DND-41 (cell line): ENCODE measurements at places on chromosomes 7 and 10.

- DNase-seq = no peak
Observed at GRCh38 chr7:20114468-20114867, 102.7 kb downstream of the MACC1 start.

DNA sequence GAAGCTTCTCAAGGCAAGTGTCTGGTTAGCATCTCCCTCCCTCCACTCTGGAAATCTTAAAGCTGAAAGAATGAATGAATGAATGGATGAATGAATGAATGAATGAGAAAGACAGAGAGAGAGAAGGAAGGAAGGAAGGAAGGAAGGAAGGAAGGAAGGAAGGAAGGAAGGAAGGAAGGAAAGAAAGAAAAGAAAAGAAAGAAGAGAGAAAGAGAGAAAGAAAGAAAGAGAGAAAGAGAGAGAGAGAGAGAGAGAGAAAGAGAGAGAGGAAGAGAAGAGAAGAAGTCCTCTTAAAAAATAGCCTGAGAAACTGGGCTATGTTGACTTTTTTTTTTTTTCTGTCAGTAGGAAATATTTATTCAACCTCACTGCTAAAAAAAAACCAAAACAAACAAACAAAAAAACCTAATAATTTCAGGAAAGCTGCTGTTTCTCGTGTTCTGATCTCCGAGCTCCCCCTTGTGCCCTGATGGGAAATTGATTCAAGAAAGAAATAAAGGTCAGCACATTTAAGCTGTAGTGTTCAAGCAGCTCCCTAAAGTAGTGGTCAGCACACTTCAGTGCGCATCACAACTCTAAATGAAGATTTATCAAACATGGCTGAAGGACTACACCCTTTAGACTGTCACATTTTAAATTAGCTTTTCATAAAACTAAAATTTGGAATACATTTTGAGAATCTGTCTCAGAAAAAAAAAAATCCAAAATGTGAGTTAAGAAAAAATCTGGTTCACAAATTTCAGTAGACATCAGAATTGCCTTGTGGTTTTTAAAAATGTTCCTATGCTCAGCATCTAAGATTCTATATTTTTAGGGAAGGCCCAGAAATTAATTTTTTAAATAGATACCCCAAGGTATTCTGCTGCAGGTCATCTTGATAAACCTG is 154.3 kb downstream of the ELAPOR2 start:
- DNase-seq = peak; percentile 6

GRCh38 chr7:135718794-135719437 is 9.1 kb downstream of the SLC13A4 start:
- DNase-seq = no peak

DNA sequence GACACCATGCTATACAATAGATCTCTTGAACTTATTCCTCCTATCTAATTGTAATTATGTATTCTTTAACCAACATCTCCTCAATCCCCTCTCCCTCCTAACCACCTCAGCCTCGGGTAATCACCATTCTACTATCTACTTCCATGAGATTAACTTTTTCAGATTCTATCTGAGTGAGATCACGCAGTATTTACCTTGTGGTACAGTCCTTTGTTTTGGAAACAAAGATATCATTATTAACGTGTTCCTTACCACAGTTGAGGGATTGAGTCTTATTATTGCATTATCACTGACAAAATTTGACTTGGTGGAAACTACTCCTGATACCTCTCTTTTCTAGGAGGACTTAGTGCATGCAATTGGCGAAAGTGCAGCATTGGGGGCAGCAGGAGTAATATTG is 26.0 kb upstream of the HYAL4 start:
- no peak for DNase-seq

DNA sequence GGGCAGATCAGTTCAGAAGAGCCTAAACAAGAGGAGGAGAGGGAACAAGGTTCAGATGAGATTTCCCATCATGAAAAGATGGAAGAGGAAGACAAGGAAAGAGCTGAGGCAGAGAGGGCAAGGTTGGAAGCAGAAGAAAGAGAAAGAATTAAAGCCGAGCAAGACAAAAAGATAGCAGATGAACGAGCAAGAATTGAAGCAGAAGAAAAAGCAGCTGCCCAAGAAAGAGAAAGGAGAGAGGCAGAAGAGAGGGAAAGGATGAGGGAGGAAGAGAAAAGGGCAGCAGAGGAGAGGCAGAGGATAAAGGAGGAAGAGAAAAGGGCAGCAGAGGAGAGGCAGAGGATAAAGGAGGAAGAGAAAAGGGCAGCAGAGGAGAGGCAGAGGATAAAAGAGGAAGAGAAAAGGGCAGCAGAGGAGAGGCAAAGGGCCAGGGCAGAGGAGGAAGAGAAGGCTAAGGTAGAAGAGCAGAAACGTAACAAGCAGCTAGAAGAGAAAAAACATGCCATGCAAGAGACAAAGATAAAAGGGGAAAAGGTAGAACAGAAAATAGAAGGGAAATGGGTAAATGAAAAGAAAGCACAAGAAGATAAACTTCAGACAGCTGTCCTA is 52.7 kb upstream of the AGBL3 start:
- DNase-seq = no peak

DNA sequence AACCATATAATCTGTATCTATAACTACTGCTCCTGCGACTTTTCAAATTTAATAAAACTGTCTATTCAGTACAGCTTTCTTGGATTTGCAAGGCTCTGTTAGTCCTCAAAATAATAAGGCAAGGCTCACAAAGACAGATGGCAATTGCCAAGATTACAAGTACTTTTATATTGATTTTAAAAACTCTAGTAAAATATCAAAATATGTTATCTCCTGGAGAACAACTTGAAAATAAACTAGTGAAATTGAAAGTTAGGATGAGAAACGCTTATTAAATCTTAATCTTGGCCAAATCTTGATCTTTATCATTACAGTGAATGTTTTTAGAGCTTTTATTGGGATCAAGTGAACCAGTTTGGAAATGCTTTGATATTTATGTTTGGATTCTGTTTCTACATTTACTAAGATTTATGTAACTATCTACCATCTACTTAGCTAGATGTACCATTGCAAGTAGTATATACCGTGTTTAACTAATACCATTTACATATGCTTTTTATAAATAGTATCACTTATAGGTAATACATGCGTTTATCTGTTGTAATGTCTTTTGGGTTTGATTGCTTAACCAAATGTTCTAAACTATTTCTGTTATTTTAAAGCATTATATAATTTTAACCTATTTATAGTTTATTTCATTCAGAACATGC is 70.0 kb downstream of the CABCOCO1 start:
- no peak for DNase-seq

GRCh38 chr10:13296476-13296875 is 3.4 kb downstream of the PHYH start:
- DNase-seq = no peak

DNA sequence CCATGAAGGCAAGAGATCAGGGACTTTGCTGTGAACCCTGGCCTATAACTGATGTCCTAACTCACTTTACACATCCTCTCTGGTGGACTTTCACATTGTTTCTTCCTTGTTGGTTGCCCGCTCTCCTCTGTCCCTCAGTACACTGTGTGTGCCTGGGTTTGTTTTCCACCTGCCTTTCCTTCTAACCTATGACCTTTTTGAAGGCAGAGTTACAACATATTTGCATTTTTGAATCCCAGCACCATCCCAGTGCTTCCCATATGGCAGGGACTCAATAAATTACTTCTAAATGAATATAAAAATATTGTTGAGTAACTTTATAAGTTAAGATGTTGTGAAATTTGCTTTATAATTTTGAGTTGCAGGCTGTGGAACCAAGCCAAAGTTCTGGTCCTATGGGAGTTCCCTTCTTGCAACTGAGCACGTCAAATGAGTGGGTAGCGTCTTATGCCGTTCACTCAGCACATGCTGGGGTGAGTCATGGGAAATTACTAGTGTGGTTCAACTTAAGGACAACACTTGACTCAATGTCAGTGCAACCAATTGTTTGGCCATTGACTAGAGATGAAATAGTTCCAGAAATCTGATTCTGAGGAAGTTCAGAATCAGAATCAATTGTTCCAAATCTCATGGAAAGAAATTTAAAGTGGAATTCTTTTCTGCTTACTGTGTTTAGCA is 250.9 kb downstream of the TWIST1 start:
- no peak for DNase-seq
